Nucleus accumbens (tissue), 56 donors: ENCODE measurements at places on chromosomes 13 and 19.

DNA sequence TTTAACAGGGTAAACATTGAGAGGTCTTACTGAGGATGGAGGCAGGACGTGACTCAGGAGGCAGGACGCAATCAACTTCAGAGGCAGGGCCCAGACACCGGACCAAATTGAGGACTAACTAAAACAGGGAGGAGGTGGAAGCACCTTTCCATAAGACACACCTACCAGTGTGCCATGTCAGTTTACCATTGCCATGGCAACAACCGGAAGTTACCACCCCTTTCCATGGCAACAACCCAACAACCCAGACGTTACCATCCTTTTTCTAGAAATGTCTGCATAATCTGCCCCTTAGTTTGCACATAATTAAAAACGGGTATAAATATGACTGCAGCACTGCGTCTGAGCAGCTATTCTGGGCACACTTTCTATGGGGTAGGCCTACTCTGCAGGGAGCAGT is 53.5 kb upstream of the SOX21 start:
- DNase-seq: no peak

DNA sequence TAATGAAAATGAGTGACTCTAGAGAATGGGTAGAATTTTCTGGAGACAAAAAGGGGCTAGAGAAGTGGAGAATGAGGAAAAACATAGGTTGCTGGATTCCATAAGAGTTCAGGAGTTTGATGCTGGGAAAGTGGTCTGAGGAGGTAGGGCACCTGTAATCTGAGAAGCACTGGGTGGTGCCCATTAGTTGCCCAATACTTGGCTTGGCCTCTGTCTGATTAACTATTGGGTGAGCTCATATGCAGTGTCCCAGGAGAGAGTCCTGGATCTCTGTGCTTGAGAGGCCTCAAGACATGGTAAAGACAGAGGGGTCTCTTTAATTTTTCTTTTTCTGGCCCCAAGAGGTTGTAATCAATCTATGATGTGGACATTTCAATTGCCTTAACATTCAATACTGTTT is 390.1 kb downstream of the TDRD3 start:
- no peak for DNase-seq

GRCh38 chr13:111853721-111854120 is 213.2 kb upstream of the SOX1 start:
- no peak for DNase-seq

DNA sequence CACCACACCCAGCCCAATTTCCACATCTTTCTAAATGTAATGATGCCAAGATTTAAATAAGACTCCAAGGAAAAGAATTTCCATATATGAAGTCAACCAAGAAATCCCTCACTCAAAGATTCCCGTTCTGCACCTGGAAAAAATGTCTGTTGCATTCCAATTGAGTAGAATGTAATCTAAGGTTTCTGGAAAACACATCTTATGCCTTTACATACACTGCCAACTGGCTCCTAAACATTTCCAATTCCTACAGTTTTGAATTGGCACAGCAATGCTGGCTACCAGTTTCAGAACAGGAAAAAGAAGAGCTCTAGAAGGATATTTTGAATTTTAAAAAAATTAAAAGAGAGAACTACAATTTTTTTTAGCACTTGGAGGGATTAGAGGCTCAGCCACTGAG is 43.0 kb downstream of the COL4A2 start:
- DNase-seq: no peak

DNA sequence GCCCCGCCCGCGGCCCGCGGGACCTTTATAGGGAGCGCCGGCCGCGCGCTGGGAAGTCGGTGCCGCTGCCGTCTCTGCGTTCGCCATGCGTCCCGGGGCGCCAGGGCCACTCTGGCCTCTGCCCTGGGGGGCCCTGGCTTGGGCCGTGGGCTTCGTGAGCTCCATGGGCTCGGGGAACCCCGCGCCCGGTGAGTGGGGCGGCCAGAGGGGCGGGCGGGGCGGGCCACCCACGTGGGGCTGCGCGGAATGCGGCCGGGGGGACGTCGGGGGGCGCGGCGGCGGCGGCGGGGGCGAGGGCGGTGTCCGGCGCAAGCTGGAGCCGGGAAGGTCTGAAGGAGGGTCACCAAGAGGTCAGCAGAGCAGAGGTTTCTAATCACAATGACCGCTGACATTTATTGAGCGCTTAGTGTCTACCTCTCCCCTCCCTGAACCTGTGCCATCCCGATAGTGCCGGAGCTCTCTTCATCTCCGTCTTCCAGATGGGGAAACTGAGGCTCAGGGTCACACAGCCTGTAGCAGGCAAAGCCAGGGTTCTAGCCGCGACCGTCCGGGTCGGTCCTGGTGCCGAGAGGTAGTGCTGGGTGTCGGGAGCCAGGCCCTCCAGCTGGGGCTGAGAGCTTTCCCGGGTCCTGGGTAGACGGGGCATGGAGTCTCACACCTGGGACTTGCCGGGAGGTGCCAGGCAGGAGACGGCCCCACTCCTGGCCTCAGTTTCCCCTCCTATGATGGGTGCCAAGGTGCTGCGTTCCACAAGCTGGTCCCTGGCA is at the start of gene FSTL3:
TSS of gene FSTL3 (plus strand) at position 54 of the 767 bp plus-strand sequence. CDS start at position 86, 32 bp downstream.
- no peak for DNase-seq

GRCh38 chr19:6059396-6059947 is 50.8 kb downstream of the RFX2 start:
- DNase-seq: no peak

GRCh38 chr13:53241891-53242348 is 213.3 kb downstream of the OLFM4 start:
- no peak for DNase-seq

GRCh38 chr19:4390017-4390566 is 10.3 kb downstream of the SH3GL1 start:
- no peak for DNase-seq

DNA sequence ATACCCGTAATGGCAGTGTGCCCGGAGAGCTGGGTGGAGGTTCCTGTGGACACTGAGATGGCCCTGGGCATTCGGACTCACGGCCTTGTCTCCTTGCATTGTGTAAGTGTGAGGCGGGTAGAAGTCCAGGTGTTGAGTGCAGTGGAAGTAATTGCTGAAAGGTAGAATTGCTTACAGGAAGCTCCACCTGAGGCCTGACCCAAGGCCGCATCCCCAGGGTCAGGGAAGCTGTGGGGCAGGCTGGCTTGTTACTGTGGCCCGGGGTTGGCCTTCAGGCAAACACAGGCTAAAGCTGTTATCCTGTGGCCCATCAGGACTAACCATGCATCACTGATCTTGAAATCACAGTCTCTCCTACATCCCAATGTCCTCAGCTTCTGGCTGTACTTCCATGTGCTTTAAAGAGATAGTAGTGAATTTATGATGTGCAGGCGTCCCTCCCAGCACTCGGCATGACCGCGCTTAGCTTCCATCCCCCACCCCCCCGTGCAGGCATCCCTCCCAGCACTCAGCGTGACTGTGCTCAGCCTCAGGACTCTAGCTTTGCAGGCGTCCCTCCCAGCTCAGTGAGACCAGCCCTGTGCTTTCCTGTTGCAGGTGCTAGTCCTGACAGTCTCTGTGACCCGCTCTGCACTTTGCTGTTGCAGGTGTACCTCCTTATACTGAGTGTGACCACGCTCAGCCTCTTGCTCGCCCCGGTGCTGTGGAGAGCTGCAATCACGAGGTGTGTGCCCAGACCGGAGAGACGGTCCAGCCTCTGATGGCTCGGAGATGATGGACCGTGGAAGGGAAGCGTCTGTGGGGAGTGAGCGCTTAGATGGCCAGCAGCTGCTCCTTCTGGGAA is 35.6 kb upstream of the TFDP1 start:
- DNase-seq: no peak

DNA sequence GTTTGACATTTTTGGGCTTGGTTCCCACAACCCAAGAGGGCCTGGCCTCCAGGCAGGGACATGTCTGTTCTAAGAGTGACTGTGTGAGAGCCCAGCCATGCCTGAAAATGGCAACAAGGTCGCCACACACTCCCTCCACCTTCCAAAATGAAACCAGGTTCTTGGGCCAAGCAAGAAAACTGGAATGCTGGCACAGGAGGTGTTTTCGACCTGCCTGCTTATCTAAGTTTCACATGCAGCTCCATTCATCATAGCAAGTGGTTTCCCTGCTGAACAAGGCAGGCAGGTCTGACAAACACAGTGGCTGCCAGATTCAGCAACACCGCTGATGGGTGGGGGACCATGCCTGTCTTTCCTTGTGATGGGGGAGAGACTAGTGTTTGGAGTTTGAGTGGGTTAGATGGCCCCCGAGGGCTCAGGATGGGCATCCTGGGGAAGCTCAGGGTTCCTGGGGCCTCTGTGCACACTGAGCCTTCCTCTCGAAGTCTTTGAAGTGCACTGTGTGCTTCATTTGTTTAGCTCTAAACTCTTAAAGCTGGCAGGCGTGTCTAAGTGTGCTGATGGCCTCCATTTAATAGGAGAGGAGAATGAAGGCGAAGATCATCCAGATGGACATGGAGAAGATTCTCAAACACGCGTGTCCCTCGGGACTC is 17.9 kb upstream of the GAS6 start:
- DNase-seq: no peak

DNA sequence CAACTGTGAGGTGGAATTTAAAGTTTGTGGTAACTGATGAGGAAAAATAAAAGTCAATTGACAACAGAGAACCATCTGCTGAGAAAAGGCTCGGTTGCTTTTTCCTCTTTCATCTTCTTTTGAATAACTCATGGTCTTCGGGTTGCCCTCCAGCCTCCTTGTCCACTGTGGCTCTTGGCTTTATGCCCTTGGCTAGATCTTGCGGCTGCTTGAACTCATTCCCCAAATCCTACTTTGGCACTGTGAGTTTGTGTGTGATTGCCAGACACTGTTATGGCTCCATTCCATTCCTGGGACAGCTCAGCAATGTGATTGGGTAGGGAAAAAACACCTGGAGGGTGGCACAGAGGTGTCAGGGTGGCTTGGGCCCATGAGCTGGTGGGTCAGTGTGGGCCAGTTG is 387.4 kb downstream of the DLEU7 start:
- DNase-seq: no peak

GRCh38 chr13:26883613-26884257 is 123.1 kb upstream of the GPR12 start:
- DNase-seq: no peak

DNA sequence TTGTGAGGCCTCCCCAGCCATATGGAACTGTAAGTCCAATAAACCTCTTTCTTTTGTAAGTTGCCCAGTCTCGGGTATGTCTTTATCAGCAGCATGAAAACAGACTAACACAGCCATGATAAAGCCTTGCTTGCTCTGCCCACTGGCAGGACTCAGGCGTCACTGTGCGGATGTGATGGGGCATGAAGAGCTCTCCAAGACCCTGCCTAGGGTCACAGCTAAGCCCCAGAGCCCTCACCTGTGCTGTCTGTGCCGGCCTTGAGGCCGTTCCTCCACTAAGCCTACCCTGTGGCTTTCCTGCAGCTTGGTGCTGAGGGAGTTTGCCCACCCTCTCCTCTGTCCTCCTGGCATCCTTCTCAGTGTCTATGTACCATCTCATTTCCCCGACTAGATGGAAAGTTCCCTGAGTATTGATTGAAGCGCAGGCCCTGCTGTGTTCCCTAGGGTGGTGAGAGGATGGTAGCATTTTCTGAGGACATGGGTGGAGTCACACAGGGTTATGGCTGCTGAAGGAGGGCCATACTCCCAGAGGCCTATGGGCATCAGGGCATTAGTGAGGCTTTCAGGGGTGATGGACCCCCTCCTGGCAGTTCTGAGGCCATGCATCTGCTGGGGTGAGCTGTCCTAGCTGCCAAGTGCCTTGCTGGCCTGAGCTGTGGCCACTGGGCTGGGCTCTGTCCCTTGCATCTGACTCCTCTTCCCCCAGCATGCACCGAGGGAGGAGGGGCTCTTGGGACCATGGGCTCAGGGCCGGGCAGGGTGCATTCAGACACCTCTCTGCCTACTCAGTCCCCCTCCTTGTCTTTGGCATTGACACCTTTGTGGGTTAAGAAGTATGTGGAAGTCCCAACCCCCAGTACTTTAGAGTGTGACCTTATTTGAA is 75.3 kb downstream of the TEX29 start:
- no peak for DNase-seq

GRCh38 chr13:113121183-113121927 is 1.2 kb upstream of the F10 start:
- no peak for DNase-seq

GRCh38 chr19:17086834-17087233 is 11.3 kb downstream of the MYO9B start:
- no peak for DNase-seq

- no peak for DNase-seq
Observed at GRCh38 chr13:42393573-42394360, 121.8 kb downstream of the AKAP11 start.

- DNase-seq: no peak
Observed at GRCh38 chr13:40595693-40596092, 70.7 kb downstream of the FOXO1 start.

GRCh38 chr19:48474084-48474592 is 5.0 kb downstream of the CYTH2 start:
- no peak for DNase-seq

DNA sequence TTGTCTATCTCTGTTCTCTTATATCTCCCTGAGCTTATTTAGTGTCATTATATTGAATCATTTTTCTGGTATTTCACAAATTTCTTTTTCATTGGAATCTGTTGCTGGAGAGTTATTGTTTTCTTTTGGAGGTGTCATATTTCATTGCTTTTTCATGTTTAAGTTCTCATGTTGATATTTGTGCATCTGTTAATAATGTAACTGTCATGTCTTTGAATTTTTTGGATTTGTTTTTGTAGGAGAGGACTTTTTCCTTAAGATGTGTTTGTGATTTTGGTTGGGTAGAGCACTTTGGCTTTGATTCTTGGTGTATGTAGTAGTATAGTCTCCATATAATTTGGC is 64.0 kb downstream of the DNAJC3 start:
- no peak for DNase-seq
